ENCODE measurements at places on chromosomes 12 and 14.

DNA sequence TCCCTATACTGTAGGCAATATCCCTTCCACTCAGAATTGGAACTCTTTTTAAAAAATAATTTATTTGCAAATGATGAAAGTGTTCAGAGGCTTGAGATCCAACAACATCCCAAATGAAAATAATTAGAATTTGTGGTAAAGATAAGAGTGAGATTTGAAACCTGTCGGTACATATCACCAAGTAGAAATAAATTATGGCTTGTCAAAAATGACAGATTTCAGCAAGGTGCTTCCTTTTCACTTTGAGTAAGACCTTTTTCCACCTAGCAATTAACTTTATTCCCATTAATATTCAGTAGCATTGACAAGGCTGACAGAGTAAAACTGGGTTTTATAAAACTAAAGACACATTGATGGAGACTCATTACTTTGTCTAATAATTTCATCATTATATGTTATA lies 107.7 kb upstream of the PRKD1 start:
- no peak for DNase-seq

- no peak for DNase-seq
Observed at GRCh38 chr14:40656311-40656710, 950.4 kb upstream of the LRFN5 start.

GRCh38 chr14:54829486-54830224 lies 73.0 kb downstream of the GCH1 start:
- no peak for DNase-seq

GRCh38 chr12:123595729-123596128 lies 6.2 kb upstream of the DDX55 start:
- no peak for DNase-seq

- no peak for DNase-seq
Observed at GRCh38 chr12:43362910-43363694, 188.9 kb downstream of the ADAMTS20 start.
